ENCODE measurements at places on chromosomes 16 and 17. TPM values are rescaled to one million over a fixed set of nuclear protein-coding genes. Genes with fewer than 3 reads are reported as not detected.

- DNase-seq: no peak
These were observed 709 bp downstream of the STAT5A start for GRCh38 chr17:42288803-42289610.

- no peak for DNase-seq
These were observed 49.7 kb downstream of the CRISPLD2 start for GRCh38 chr16:84869473-84869845.

- no peak for DNase-seq
These were observed 26.0 kb upstream of the ADCY9 start for GRCh38 chr16:4142268-4142667.

DNA sequence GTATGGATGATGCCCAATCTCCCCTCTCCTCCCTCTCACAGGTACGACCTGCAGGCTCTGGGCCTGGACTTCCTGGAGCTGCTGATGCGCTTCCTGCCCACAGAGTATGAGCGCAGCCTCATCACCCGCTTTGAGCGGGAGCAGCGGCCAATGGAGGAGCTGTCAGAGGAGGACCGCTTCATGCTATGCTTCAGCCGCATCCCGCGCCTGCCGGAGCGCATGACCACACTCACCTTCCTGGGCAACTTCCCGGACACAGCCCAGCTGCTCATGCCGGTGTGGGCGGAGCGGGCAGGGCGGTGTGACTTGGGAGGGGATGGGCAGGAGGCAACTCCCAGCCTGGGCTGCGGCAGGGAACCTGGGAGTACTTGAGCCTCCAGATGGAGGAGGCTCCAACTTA, 18.1 kb downstream of the SPATA32 start:
- DNase-seq: no peak

- DNase-seq: no peak
These were observed 2.8 kb upstream of the MMP15 start for GRCh38 chr16:58022601-58023371.

DNA sequence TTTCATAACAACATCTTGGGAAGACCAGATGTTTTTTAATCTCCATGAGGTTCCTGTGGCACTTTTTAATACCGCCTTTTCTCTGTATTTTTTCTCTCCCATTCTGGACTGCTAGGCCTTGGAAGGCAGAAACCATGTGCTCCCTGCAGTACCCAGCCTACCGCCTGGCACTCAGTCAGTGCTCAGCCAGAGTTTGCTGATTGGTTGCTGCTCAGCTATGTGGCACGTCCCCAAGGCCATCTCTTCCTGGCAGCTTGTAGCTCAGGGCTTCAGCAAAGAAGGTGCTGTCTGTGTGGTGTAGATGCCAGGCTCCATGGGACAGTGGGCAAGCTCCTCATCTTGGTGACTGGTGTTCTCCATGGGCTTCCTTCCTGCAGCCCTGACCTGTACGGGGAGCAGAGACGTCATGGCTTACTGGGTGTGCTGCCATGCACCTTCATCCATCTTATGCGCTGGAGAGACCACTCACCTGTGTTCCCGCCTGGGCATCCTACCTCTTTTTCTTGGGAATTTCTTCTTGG, 86.7 kb downstream of the CLEC16A start:
- DNase-seq: no peak

ABCC12 gene
- not detected for total RNA-seq

- DNase-seq: no peak
These were observed 23.3 kb upstream of the SDR42E2 start for GRCh38 chr16:22139008-22139407.

- DNase-seq: no peak
These were observed 212.7 kb upstream of the PMFBP1 start for GRCh38 chr16:72384651-72385050.

GRCh38 chr16:66292241-66292935, 74.1 kb upstream of the CDH5 start:
- no peak for DNase-seq

Data from hematopoietic multipotent progenitor cell (in vitro differentiated cells).